ENCODE measurements at places on chromosomes 2 and 18. TPM values are rescaled to one million over a fixed set of nuclear protein-coding genes. Genes with fewer than 3 reads are reported as not detected.

- no peak for DNase-seq
Measured at GRCh38 chr2:158228943-158229508, 127.3 kb downstream of the UPP2 start.

DNA sequence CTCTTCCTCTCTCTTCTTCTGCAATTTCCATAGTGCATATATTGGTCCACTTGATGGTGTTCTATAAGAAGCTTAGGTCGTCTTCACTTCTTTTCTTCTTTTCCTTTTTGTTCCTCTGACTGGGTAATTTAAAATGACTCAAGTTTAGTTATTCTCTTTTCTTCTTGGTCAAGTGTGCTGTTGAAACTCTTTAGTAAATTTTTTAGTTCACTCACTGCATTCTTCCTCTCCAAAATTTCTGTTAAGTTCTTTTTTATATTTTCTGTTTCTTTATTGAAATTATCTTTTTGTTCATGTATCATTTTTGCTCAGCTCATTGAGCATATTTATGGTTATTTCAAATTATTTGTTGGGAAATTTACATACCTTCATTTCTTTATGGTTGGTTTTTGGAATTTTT, 32.7 kb upstream of the ZSWIM2 start:
- DNase-seq = no peak

Gene SOX11
- total RNA-seq = not detected

Gene GCG
- not detected for total RNA-seq
